ENCODE measurements at places on chromosomes 4 and X.

DNA sequence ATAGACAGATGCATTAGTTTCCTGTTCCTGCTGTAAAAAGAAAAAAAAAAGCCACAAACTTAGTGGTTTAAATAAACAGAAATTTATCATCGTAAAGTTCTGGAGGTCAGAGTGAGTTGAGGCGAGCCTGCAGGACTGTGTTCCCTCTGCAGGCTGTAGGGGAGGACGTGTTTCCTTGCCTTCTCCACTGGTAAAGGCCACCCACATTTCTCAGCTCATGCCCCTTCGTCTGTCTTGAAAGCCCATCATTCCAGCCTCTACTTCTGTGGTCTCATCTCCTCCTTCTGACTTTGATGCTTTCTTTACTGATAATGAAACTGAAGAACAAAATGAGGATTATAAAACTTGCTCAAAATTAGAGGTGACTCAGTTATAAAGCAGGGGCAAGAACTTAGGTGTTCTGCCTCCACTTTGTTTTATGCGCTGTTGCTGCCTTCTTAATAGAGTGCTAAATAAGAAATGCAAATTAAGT is 143.0 kb downstream of the STIM2 start:
- DNase-seq = no peak

DNA sequence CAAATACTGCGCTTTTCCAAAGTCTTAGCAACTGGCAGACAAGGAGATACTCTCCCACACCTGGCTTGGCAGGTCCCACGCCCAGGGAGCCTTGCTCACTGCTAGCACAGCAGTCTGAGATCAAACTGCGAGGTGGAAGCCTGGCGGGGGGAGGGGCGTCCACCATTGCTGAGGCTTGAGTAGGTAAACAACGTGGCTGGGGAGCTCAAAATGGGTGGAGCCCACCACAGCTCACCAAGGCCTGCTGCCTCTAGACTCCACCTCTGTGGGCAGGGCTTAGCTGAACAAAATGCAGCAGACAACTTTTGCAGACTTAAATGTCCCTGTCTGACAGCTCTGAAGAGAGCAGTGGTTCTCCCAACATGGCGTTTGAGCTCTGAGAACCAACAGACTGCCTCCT is 23.0 kb upstream of the NFKB1 start:
- no peak for DNase-seq

DNA sequence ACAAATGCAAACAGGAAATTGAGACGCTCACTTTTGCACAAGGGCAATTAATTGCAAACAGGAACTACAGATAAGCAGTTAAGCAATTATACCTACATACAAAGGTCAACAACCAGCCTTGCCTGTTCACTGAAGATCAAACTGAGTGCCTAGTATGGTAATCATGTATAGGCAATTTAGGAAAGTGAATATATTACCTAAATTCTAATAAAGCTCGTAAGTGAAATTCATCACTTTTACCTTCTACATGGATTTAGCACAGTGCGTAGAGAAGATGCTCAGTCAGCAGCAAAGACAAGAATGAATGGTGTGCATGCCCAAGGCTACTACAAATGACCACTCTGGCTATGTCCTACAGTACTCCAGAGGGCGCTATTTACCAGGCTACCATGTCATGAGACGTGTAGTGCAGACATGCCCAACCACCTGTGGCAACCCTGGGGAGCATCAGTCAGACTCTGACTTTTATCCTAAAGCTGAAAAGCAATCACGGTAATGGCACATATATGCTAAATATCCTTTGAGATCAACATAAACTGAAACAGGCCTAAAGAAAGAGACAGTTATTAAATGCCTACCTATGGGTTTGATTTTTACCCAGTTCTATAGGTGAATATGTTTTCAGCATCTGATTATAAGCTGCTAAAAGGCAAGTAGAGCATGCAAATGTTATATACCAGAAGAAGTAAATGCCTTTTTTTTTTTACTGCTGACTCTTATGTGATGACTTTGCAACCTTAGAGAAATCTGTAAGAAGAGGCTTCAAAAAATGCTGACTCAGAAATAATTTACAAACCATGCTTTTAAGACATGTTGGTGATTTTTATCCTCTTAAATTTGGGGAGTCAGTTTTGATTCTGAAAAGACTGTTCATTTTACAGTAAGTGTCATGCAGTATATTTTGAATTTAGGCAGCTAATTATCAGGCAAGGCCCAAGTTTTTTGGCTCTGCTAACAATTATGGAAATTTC is 178.0 kb downstream of the PPP3CA start:
- DNase-seq = peak; percentile 0

GRCh38 chr4:152360045-152360410 is 175.9 kb downstream of the FBXW7 start:
- DNase-seq = no peak

DNA sequence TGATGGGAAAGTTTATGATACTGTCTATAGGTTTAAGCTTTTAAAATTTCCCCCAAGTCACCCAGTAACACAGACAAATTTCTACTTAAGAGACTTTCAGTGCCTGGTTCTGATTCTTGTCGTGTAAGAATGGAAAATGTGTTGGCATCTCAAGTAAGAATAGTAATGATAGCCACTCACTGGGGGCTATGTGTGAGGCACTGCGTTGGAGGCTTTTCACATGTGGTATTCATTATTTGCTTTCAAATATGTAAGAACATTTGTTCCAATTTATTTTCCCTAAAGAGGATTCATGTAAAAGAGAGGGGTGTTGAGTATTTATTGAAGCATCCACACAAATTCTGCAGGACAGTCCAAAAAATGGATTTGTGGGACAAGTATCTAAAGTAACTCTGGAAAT is 143.6 kb downstream of the FNIP2 start:
- no peak for DNase-seq

DNA sequence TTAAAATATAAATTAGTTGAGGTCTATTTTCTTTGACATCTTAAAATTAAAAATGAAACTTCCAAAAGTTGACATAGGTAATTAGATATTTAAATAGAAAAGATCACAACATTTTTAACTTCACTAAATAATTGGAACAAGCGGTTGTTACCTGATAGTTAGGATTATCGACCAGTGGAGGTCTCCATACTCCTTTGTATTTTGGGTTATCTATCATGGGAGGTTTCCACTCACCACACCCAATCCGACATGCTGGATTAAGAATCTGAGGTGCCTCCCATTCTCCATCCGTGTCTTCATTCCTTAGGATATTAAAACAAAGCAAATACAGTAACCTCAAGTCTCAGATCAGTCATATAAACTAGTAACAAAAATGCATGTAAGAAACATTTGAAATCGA is 22.2 kb downstream of the SCOC start:
- DNase-seq = no peak

DNA sequence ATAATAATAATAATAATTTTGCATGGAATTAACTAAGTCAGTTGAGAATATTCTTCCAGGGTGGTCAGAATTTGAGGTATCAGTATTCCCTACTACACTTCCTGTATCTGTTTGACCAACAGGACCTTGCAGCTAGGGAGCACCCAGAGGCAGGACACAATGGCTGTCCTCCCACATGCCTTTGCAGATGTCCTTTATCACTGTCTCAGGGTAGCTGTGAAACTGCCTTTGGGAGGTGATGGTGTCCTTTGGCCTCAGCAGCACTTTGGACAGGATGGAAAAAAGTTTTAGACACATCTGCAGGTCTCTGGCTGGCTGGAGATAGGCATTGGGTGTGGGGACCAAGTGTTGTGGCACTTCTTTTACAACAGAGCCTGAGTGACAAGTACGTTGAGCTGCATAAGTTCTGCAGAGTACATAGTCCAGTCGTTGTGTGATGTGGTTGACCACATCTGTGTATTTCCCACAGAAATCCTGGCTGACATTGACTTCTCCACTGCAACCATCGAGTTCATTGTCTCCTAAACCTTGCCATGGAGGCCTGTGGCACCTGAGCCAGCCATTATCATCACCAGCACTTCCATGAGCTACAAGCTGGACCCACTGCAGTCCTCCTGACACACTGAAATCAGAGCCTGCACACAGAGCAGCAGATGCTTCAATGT is 19.1 kb upstream of the UBA6 start:
- DNase-seq = no peak

DNA sequence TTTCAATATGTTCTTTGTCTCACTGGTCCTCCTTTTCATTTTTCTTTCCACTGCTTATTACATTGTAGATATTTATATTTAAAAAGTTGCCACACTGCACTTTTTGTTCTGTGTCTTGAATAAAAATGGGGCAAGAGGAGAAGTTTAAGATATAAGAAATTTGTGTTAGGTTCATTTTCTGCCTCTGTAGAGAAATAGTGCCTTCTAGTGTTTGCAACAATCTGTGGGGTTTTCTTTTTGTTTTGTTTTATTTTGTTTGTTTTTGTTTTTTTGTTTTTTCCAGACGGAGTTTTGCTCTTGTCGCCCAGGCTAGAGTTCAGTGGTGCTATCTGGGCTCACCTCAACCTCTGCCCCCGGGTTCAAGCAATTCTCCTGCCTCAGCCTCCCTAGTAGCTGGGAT is 20.1 kb upstream of the SMIM14 start:
- no peak for DNase-seq

GRCh38 chr4:163273203-163273602 is 59.2 kb downstream of the NPY1R start:
- DNase-seq = no peak

GRCh38 chrX:46236411-46236810 is 308.8 kb downstream of the ZNF674 start:
- DNase-seq = no peak

- no peak for DNase-seq
Observed at GRCh38 chrX:109600237-109600651, 24.7 kb downstream of the KCNE5 start.

- no peak for DNase-seq
Observed at GRCh38 chrX:123983240-123983639, 21.7 kb downstream of the STAG2 start.
